Stimulated activated naive CD8-positive, alpha-beta T cell treated with anti-CD3 and anti-CD28 coated beads, Interleukin-15, Interleukin-2, amounts not matched to agents 100 U/mL and 50 U/mL, for 24 hours (primary cell): ENCODE measurements at places on chromosomes 1 and 21.
A peak's percentile ranks its signal among the peaks of the same experiment; 100 is the strongest.

GRCh38 chr21:36980280-36981048 lies 14.0 kb upstream of the HLCS start:
- peak; percentile 24 for DNase-seq

DNA sequence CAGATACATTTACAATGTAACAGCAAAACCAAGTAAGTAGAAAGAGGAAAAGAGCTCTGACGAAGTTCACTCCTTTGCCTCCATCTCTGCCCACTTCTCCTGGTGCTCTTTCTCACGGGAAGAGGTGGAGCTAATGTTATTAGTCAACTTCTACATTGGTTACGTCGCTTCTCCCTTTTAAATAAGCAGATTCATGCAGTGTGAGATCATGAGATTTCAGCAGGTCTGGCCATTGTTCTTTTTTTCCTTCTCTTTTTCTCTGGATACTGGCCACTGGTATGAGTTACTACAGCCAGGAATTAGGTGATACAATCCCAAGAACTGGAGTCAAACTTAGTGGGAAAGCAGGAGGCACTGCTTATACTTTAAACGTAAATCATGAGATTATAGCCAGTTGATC lies 207.1 kb downstream of the AKT3 start:
- no peak for DNase-seq

DNA sequence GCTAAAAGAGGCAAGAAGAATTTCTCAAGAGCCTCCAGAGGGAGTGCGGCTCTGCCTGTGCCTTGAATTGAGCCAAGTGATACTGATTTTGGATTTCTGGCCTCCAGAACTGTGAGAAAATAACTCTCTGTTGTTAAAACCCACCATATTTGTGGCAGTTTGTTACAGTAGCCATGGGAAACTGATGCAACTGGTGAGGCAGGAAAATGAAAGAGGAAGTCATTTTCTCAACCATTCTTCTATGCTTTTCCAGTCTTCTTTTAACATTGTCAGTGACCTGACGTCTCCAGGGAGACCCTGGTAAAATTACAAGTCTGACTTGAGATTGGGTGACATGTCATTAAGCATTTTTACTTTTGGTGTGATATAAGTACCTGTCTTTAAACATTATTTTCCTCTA lies 5.8 kb downstream of the OR6P1 start:
- no peak for DNase-seq

- DNase-seq = no peak
These were observed 42.5 kb upstream of the DISC1 start for GRCh38 chr1:231584117-231584516.
